Activated naive CD8-positive, alpha-beta T cell treated with anti-CD3 and anti-CD28 coated beads for 36 hours (primary cell): ENCODE measurements at places on chromosomes 13 and 19. TPM values are rescaled to one million over a fixed set of nuclear protein-coding genes. Genes with fewer than 3 reads are reported as not detected.

Gene CEACAM21
- total RNA-seq: 37.5 TPM

Gene ZSCAN4
- total RNA-seq: not detected

Gene C1QTNF9
- not detected for total RNA-seq

Gene CARD8
- total RNA-seq: 102 TPM

Gene KLK15
- not detected for total RNA-seq

Gene STOML3
- total RNA-seq: not detected

Gene ALOX5AP
- 16.4 TPM for total RNA-seq

Gene PSG3
- not detected for total RNA-seq

Gene SHANK1
- 0.12 TPM for total RNA-seq

Gene SYCN
- not detected for total RNA-seq

Gene TNNT1
- total RNA-seq: not detected

Gene ADGRE3
- not detected for total RNA-seq

Gene ZSCAN1
- total RNA-seq: not detected

Gene IGSF23
- not detected for total RNA-seq

Gene C19orf67
- not detected for total RNA-seq

Gene ONECUT3
- total RNA-seq: not detected

Gene TMEM238
- 10.8 TPM for total RNA-seq

Gene DZIP1
- 0.36 TPM for total RNA-seq

Gene EDDM13
- 2.5 TPM for total RNA-seq

Gene PRR22
- 14.1 TPM for total RNA-seq

Gene KIR3DL2
- total RNA-seq: not detected

Gene PALM
- total RNA-seq: not detected

Gene RFX1
- 11.4 TPM for total RNA-seq

Gene SLC25A41
- total RNA-seq: 0.60 TPM

Gene NRTN
- 0.21 TPM for total RNA-seq

Gene XAB2
- total RNA-seq: 44.0 TPM

Gene DEDD2
- total RNA-seq: 16.2 TPM

Gene KCNK6
- 6.6 TPM for total RNA-seq

Gene CYP2A7
- not detected for total RNA-seq

Gene CACNA1A
- 0.54 TPM for total RNA-seq

Gene ACP7
- not detected for total RNA-seq

Gene RASL11A
- 3.0 TPM for total RNA-seq

Gene MTMR6
- 15.6 TPM for total RNA-seq

Gene DIRAS1
- total RNA-seq: not detected

Gene ANO8
- 2.7 TPM for total RNA-seq

Gene KIR2DL4
- total RNA-seq: not detected

Gene ATP8B3
- total RNA-seq: 2.7 TPM

Gene JSRP1
- total RNA-seq: 0.50 TPM

Gene KLK11
- total RNA-seq: not detected

Gene SPIB
- 1.6 TPM for total RNA-seq

Gene IGFL1
- not detected for total RNA-seq

Gene GIPR
- 1.7 TPM for total RNA-seq

Gene SIGLECL1
- total RNA-seq: not detected

Gene C19orf81
- 2.6 TPM for total RNA-seq

Gene BORA
- 17.3 TPM for total RNA-seq

Gene CDX2
- total RNA-seq: not detected

Gene CASP14
- total RNA-seq: not detected
